Motor neuron (in vitro differentiated cells): ENCODE measurements at places on chromosomes 16 and 17.

- ATAC-seq: no peak
Observed at GRCh38 chr16:67228905-67229304, 2.0 kb downstream of the TMEM208 start.

GRCh38 chr17:1710807-1711553 is 803 bp upstream of the TLCD2 start:
- ATAC-seq: no peak

- peak; percentile 98 for ATAC-seq
Observed at GRCh38 chr16:15650019-15650697, at the start of gene NDE1. NDE1 (plus strand) TSS chr16:15650245; CDS start chr16:15664779, 14,534 bp downstream.

- ATAC-seq: no peak
Observed at GRCh38 chr17:1934901-1935300, 90.2 kb downstream of the RTN4RL1 start.

DNA sequence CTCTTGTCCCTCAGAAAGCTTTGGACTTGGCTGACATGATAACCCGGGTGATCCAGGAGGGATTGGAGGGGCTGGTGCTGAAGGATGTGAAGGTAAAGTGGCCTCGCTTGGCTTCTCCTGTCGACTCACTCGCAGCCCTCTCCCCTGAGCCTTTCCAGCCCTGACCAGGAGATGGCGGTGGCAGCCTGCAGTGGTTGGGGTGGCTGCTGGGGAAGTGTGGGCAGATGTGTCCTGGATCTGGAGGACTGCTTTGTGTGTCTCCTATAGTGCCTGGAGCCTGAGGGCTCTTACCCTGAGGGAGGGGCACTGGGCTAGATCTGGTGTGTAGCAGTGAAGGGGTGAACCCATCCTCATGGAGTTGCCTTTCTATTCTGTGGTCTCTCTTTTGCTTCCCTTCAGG is 17.9 kb downstream of the LIG3 start:
- ATAC-seq: peak; percentile 81

GRCh38 chr17:76598004-76598439 is 12.4 kb upstream of the ST6GALNAC2 start:
- ATAC-seq: no peak

- peak; percentile 77 for ATAC-seq
Observed at GRCh38 chr17:45873728-45874127, 20.6 kb upstream of the MAPT start.

- ATAC-seq: peak; percentile 30
Observed at GRCh38 chr17:40178021-40178601, 841 bp downstream of the RAPGEFL1 start.
